ENCODE measurements at places on chromosomes 4 and X. TPM values are rescaled to one million over a fixed set of nuclear protein-coding genes. Genes with fewer than 3 reads are reported as not detected.
A peak's percentile ranks its signal among the peaks of the same experiment; 100 is the strongest.

GRCh38 chr4:123522081-123522480 lies 125.5 kb downstream of the SPRY1 start:
- no peak for DNase-seq
- no peak overlapping the region for H3K4me3 ChIP-seq
- no peaks in the 10 kb centered on the region for H3K4me1 ChIP-seq
- no peaks in the 10 kb centered on the region for H3K27me3 ChIP-seq
- H3K27ac ChIP-seq, result no peak overlapping the region

DNA sequence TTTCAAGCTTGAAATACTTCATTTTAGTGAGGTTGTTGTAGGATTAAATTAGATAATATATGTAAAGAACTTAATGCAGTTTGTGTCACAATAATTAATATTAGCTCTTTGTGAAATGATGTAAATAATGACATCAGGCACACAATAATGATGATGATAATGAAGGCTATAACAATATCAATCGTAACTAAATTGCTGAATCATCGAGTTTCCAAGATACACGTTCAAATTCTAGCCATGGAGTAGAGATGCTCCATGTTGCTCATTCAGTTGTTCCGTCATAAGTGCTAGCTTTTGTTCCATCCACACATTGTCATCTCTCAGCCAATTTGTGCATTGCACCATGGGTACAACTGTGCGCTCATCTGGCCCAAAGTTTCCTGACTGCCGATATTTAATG lies 83.1 kb downstream of the CPXCR1 start:
- H3K4me1 ChIP-seq, result no peaks in the 10 kb centered on the region
- no peak overlapping the region for H3K27ac ChIP-seq
- no peak overlapping the region for H3K4me3 ChIP-seq
- H3K27me3 ChIP-seq, result no peaks in the 10 kb centered on the region
- no peaks in the 10 kb centered on the region for H3K36me3 ChIP-seq

- no peaks in the 10 kb centered on the region for H3K4me1 ChIP-seq
- H3K27me3 ChIP-seq, result no peaks in the 10 kb centered on the region
- no peak overlapping the region for H3K4me3 ChIP-seq
- no peak for DNase-seq
- no peak overlapping the region for H3K27ac ChIP-seq
- no peaks in the 10 kb centered on the region for H3K36me3 ChIP-seq
Measured at GRCh38 chrX:21225643-21226042, 148.6 kb upstream of the CNKSR2 start.

- H3K27ac ChIP-seq, result no peak overlapping the region
- no peak for DNase-seq
- H3K27me3 ChIP-seq, result no peaks in the 10 kb centered on the region
Measured at GRCh38 chr4:22130741-22131140, 182.2 kb upstream of the KCNIP4 start.

DNA sequence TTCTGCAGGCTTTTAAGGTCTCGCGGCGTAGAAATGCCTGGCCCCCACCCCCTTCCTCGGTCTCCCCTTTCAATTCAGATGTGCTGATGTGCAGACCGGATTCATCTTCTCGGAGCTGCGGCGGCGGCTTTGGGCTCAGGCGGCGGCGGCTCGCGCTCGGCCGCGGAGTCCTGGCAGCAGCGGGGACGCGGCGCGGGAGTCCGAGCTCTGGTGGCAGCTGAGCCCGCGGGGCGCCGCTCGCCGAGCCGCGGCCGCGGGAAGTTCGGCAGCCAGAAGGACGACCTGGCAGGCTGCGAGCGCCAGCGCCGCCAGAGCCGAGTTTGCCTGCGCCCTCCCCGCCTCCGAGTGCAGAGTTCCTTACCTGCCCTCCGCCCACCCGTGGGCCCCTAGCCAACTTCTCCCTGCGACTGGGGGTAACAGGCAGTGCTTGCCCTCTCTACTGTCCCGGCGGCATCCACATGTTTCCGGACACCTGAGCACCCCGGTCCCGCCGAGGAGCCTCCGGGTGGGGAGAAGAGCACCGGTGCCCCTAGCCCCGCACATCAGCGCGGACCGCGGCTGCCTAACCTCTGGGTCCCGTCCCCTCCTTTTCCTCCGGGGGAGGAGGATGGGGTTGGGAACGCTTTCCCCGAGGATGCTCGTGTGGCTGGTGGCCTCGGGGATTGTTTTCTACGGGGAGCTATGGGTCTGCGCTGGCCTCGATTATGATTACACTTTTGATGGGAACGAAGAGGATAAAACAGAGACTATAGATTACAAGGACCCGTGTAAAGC lies 448 bp downstream of the TLL1 start:
- H3K4me1 ChIP-seq, result no peaks in the 10 kb centered on the region
- H3K36me3 ChIP-seq, result no peaks in the 10 kb centered on the region
- peak; percentile 14 for DNase-seq

- no peaks in the 10 kb centered on the region for H3K4me1 ChIP-seq
- peak within 1 kb of the TSS; percentile 66 for H3K27ac ChIP-seq
- peak within 1 kb of the TSS; percentile 47 for H3K4me3 ChIP-seq
Measured at GRCh38 chrX:51332188-51332942, at the start of gene NUDT10. NUDT10 (plus strand) TSS chrX:51332822; CDS start chrX:51332966, 144 bp downstream.

DNA sequence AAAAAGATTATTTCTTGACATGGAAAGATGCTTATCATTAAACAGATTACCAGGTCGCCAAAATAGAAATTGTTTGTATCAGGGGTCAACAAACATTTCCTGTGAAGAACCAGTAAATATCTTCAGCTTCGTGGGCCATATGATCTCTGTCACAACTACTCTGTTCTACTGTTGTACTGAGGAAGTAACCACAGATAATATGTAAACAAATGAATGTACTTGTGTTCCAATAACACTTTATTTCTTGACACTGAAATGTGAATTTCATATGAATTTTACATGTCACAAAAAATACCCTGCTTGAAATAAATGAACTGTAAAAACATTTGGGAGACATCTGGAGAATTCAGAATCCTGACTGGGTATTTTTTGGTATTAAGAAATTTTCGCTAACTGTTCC lies 4.7 kb upstream of the FHL1 start:
- H3K4me3 ChIP-seq, result no peak overlapping the region
- H3K27ac ChIP-seq, result no peak overlapping the region
- H3K4me1 ChIP-seq, result no peaks in the 10 kb centered on the region
- DNase-seq, result no peak

JCHAIN gene
- total RNA-seq, result 2.0 TPM

MAOA gene
- total RNA-seq, result 70.7 TPM

PCGF3 gene
- total RNA-seq, result 135 TPM

TMSB15A gene
- total RNA-seq, result 4.8 TPM

MAGEB6B gene
- total RNA-seq, result not detected

PHKA1 gene
- 12.4 TPM for total RNA-seq

GUCY1A1 gene
- total RNA-seq, result 103 TPM

INTU gene
- 6.1 TPM for total RNA-seq

Measured in prostate gland (tissue), 2 donors.